ENCODE measurements at places on chromosomes 13 and 19.

- no peak for DNase-seq
Observed at GRCh38 chr13:103299079-103299478, 232.9 kb upstream of the SLC10A2 start.

DNA sequence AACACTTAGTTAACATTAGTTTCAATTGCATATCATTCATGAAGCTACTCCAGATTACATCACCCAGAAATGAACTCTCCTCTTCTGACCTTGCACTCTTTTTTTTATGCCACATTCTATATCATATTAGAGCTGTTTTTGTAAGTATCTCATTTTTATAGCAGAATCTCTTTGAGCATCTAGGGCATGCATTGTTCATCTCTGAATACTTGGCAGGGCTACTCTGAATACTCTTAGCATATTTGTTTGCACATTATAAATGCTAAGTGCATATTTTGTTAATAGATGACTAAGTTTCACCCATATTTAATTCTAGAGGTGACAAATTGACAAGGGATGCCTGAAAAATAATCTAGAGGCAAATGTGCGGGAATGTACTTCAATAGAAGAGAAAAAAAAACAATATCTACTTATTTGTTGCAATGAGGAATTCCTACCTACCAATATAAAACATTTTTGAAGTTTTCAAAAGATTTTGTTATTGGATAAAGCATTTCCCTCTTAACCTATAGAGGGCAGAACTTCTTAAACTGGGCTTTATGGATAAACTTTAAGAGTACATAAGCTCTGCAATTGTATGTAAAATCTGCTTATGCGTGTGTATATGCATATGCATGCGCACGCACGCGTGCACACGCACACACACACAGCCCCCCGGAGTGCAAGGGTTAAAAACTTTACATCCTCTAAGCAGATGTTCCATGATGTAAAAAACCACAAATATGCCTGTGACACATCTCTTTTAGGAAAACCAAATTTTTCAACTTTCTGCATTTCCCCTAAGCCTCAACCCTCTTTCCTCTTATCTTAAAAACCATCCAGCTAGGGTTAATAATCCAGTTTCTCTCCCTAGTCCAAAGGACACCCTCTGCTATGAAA, 73.0 kb upstream of the OXGR1 start:
- DNase-seq = no peak

DNA sequence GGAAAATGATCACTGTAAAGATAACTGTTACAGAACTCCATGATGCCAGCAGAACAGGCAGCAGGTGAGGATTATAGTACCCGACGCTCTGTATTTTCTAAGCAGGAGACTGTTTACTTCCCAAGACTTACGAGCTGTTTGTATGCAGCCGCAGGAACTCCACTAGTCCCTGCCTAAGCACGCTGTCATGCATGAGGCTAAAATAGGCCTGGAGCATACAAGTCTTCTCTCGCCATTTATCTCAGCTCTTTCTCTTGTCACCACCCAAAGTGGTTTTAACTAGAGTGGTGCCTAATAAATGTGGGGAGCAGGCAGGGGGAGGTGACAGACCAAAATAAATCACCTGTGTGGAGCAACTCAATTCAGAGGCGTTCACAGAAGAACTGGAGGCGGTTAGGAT, 175.8 kb downstream of the TDRD3 start:
- no peak for DNase-seq

DNA sequence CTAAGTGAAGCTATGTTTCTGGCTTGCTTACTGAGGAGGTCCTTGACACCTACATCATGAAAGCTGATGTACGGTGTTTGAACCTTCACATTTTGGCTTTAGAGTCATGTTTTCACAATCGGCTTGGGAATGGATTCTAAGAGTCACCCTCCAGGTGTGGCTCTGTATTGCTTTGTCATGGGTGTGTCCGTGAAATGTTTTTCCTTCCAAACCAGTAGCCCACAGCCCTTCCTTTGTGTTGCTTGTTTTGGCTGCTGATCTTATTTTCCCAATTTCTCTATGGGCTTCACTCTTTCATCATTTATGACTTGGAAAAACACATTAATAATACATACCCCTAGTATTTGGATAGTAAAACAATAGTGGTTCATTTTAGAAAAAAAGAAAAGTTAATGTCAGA, 240.6 kb downstream of the GGACT start:
- DNase-seq = no peak

GRCh38 chr13:86155756-86156155, 356.5 kb upstream of the SLITRK6 start:
- no peak for DNase-seq

- DNase-seq = no peak
Observed at GRCh38 chr13:89380101-89380500, 1708.9 kb downstream of the SLITRK5 start.

- no peak for DNase-seq
Observed at GRCh38 chr13:44989941-44990340, 603 bp downstream of the GPALPP1 start.

- DNase-seq = no peak
Observed at GRCh38 chr19:50486823-50487515, 10.3 kb upstream of the GARIN5A start.

DNA sequence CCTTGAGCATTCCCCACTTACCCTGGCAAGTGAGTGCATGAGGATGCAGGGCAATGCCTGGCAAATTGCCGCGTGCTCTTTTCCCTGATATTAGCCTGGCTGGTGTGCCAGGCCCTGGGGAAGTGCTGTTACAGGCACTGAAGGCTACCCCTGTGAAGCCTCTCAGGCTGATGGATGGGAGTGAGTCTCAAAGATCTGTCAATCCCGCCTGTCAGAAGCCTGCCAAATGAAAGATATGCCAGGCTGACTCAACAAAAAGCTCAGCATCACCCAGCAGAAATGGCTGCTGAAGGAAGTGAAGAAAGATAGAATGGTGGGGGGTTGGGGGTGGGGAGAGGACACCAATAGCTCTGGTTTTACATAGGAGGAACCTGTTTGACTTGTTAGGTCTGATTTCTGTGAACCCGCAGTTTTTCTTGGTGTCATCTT, 112.1 kb downstream of the LACC1 start:
- no peak for DNase-seq

DNA sequence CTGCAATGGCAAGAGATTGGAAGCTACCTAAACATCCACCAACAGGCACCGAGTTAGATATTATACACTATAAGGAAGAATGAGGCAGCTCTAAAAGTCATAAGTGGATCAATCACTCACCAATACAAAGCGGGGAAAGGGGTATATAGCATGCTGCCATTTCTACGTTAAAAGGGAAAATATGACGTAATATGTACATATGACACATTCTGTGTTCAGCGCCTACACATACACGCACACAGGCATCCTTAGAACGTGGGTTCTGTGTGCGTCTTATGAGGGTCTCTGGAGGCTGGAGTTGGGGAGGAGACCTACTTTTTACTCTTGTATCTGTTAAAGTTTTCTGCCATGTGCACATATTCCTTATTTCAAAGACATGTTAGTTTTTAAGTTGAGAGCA, 5.9 kb downstream of the IL17D start:
- no peak for DNase-seq

GRCh38 chr13:32530841-32531253, 7.7 kb downstream of the N4BP2L2 start:
- peak; percentile 38 for DNase-seq

DNA sequence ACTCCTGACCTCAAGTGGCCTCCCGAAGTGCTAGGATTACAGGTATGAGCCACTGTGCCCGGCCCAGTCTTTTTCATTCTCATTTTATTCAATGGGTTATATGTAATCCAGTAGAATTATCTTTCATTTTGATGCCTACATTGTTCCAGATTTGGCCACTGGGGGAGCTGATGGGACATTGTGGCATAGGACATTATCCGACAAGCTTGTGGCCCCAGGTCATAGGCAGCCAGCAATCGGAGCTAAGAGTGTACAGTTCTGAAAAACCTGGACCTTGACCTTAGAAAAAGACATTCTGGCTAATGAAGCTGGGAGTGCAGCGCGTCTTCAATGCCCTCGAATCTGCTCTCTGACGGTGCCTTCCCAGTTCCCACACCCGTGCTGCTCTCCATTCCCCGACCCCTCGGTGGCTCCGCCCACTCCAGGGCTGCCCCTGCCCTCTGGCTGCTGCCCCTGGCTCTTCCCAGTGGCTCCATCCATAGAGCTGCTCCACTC, 108.7 kb downstream of the TEX29 start:
- peak; percentile 47 for DNase-seq

DNA sequence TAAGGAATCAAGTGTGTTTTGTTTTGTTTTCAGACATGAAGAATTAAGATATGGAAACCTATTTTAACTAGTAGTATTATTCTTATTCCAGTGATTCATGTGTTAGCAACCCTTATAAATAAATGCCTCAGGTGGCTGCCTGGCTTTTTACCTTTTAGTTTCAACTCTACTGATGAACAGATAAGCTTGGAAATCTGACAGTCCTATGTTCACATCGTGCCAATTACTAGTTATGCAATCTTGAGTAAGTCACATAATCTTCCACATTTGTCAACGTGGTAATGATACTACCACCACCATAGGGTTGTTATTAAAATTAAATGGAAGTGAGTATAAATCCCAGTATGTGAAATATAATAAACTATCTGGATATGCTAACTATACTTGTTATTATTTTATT, 64.3 kb downstream of the TBC1D4 start:
- DNase-seq = no peak

DNA sequence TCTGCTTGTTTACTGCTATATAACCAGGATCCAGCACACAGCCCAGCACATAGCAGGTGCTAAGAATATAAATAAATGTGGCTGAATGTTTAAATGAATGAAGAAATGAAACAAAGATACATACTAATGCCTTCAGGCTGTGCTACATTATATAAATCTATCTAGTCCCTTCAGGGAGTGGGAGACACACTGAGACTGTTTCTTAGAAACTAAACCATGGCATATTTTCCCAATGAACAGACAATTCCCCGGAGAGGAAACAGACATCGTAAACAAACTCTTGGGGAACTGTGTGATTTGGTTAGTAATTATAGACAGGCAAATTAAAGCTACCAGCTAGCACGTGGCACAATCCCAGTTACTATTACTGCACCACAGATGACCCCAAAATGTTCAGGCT, 9.7 kb upstream of the FEM1A start:
- no peak for DNase-seq

- no peak for DNase-seq
Observed at GRCh38 chr13:74651121-74651520, 516.9 kb upstream of the KLF12 start.

GRCh38 chr13:49214917-49215376, 5.2 kb upstream of the MLNR start:
- DNase-seq = peak; percentile 39

DNA sequence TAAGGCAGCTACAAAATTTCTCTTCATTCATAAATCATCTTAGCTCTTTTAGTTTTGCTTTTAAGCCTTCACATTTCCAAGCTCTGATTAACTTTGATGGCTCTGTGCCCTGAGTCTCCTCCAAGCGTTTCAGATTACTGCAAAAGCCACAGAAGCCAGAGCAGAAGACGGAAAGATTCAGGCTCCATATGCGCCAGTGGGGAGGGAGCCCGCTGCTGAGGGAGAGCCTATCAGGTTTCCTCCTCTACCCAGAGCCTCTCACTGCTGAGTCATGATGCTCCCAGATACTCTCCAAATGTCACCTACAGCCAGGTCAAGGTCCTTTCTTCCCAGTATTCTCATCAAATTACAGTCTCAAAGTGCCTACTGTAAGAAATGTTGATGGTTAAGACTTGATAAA, 193.6 kb downstream of the RAP2A start:
- no peak for DNase-seq

DNA sequence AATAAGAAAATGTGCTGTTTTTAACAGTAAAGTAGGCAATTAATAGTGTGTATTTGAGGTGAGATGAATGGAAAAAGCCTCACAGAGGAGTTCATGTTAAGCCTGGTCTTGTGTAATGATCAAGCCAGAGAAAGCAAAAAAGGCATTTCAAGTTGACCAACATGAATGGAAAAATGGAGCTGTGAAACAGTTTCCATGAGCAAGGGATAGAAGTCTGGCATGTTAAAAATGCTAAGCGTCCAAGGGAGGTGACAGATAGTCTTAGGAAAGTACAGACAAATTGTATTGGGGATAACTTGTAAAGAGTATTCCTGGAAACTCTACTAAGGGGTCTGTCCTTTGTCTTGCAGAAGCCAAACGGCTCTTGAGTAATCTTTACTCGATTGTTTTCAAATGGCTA, 506.8 kb upstream of the ATXN8OS start:
- DNase-seq = no peak

DNA sequence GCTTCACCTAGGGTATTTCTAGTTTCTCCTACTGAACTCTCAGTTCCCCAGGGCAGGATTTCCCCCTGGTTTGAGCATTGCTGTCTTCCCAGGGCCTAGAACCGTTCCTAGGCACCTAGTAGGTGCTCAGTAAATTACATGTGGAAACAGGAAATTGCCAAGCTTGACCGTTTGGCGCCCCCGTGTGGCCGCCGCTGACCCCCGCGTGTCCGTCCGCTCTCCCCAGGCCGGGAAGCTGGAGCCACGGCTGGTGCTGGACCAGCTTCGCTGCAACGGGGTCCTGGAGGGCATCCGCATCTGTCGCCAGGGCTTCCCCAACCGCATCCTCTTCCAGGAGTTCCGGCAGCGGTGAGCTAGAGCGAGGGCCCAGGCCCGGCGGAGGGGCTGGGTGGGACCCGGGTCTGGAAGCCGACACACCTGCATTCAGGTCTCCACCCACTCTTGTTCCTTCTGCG, 55.5 kb downstream of the MYH14 start:
- no peak for DNase-seq

GRCh38 chr19:16626796-16627192, 1.2 kb downstream of the MED26 start:
- DNase-seq = no peak

DNA sequence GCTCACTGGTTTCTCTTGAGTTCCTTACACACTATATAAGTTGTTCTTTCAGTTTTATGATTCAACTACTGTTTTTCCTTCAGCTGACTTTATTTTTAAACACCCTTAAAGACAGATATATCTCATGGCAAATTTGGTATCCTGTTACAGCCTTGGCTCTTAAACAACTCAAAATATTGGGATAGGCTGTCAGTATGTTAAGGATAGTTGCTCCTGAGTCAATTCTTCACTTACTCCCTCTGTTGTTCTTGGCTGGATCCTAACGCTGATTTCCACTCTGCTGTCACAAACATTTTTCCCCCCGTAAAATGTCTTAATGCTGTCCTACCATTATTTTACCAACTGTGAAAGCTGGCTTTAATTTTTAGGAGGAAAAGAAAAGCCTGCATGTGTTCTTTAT, 1.2 kb downstream of the KCNRG start:
- DNase-seq = no peak

DNA sequence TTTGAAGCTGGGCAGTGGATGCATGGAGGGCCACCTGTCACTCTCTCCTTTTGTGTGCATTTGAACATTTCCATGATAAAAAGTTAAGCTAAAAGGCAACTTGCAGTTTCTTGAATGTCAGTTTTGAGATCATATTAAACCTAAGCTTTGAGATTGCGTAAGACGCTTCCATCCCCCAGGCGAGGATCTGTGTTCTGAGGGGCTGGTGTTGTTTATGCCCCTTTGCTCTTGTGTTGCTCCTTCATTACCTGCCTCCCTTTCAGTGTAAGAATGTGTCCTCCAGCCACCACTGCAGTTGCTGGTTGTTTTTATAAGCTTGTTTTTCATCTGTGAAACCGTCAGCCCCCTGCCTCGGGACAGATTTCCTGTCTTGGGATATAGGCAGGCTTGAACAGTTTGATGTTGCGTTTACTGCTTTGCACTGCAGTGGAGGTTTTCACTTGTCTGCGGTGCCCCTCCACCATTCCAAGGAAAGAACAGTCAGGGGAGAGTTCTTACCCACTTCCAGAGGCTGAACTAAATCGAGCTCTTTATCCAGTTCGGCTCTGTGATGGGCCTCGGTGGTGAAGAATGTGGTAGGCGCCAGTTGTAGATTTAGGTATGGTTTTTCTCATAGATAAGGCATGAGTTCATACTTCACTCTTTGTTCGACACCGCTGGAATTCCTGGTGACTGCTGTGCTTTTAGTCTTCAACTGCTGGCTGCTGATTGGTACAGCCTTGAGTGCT, 96.8 kb downstream of the ARHGEF7 start:
- no peak for DNase-seq

Measured in GM10248 (cell line).